ENCODE measurements at places on chromosomes 6 and 20.

DNA sequence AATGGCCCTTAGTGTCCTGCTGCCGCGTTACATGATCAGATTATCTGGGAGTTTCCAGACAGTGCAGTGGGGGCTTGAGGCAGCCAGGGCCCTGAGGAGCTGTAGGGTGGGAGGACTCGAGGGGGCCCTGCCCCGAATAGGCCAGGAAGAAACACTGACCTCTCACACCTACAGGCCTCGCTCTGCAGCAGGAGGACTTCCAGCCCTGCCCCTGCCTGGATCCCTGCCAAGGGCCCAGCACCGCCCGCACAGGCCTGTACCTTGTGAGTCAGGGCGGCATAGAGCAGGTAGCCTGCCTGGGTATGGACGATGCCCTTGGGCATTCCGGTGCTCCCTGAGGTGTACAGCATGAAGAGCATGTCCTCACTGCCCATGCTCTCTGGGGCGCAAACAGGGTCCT is 30.1 kb upstream of the APMAP start:
- no peak for DNase-seq

GRCh38 chr6:38192011-38192410 is 372.5 kb downstream of the ZFAND3 start:
- DNase-seq: no peak

GRCh38 chr20:46358346-46359058 is 47.9 kb downstream of the ELMO2 start:
- no peak for DNase-seq

DNA sequence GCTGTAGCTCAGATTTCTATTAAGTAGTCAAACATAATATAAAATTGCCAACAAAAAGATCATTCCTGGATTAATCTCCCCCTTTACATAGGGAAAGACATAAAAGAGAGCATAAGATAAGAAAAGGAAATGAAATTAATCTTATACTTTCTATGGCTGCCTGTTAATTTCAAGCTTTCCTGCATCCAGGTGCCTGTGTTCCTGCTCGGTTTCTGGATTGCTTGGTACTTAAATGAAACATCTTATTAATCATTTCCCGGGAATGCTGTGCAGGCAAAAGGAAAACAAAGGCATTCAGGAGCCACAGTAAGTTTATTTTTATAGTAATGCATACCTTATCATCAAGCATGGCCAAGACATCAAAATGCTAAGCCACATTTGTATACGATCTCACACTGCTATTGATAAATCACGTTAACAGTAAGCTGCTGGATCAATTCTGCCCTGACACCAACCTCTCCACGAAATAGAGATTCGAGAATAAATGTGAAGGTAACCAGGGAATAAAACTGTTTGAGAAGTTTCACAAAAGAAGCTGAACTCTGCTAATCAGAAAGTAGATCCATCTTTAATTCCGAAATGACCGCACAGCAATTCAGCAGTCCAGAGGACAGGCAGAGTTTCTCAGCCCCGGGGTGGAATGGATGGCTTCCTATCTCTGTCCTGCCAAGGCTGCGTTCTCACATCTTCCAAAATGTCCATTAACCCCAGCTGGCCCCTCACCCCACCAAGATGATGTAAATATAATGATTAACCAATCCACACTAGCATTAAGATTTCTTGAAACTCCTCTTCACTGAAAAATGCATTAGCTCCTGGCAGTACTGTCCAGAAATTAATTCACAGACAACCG is 32.6 kb upstream of the APCDD1L start:
- no peak for DNase-seq

GRCh38 chr20:64077876-64078551 is 1.3 kb downstream of the RGS19 start:
- DNase-seq: no peak

DNA sequence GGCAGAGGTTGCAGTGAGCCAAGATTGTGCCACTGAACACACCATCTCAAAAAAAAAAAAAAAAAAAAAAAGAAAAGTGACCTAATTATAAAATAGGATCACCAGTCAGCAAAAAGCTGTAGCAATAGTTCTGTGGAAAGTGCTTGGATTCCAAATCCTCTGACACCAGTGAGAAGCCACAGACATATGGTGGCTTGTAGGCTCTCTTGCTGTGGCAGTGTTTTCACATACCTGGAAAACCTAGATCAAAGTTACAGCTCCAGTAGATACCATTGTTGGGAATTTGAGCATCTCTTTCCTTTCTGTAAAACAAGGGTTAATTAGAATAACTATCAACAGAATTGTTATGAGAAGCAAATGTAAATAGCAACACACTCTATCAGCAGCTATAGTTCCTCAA is 4.1 kb downstream of the CCDC170 start:
- DNase-seq: no peak

DNA sequence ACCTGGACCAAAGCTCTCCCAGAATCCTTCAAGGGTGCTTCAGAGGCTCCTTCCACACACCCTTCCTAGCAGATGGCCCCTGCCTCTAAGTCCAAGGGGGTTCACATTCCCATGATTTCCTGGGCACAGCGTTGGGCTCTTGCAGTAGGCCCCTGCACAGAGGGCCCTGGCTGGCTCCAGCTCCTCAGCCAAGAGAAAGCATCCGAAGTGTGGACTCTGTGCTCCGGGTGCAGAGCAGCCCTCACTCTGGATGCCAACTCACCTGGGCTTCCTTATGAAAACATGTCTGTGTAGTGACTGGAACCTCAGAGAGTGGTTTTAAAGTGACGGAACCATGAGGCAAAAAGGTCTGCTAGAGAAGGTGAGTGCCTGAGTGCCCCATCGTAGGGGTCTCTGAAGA is 11.6 kb downstream of the YTHDF1 start:
- DNase-seq: no peak

- no peak for DNase-seq
Observed at GRCh38 chr6:3214898-3215297, 12.6 kb downstream of the TUBB2B start.

GRCh38 chr6:26155061-26155930 is 68.1 kb downstream of the HFE start:
- DNase-seq: peak; percentile 24
